ENCODE measurements at places on chromosomes 4 and X. TPM values are rescaled to one million over a fixed set of nuclear protein-coding genes. Genes with fewer than 3 reads are reported as not detected.

GRCh38 chr4:99887837-99888236 is 6.4 kb downstream of the LAMTOR3 start:
- no peak for DNase-seq

NDST3 gene
- not detected for polyA plus RNA-seq

TBC1D8B gene
- 0.16 TPM for polyA plus RNA-seq

MTHFD2L gene
- polyA plus RNA-seq = 7.0 TPM

GRCh38 chr4:83947125-83947829 is 411.4 kb downstream of the GPAT3 start:
- no peak for DNase-seq

DNA sequence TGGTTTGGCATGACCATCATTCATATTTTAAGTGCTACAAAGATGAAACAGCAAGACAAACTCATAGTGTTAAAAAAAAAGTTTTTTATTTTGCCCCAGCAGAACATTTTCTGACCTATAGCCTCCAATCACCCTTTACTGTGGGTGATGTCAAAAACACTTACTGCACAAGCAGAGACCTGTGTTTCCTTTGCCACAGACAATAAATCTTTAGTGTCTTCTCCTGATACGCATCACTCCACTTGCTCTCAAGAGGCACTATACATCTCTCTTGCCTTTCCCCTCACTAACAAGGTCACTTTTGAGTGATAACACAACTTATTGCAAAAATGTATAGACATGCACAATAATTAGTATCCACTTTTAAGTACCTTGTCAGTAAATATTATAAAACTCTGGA is 125.6 kb downstream of the ANTXR2 start:
- no peak for DNase-seq

GRCh38 chr4:104066533-104066932 is 346.7 kb upstream of the TACR3 start:
- no peak for DNase-seq

GUF1 gene
- polyA plus RNA-seq = 6.2 TPM
